ENCODE measurements at places on chromosomes 1 and 21.

DNA sequence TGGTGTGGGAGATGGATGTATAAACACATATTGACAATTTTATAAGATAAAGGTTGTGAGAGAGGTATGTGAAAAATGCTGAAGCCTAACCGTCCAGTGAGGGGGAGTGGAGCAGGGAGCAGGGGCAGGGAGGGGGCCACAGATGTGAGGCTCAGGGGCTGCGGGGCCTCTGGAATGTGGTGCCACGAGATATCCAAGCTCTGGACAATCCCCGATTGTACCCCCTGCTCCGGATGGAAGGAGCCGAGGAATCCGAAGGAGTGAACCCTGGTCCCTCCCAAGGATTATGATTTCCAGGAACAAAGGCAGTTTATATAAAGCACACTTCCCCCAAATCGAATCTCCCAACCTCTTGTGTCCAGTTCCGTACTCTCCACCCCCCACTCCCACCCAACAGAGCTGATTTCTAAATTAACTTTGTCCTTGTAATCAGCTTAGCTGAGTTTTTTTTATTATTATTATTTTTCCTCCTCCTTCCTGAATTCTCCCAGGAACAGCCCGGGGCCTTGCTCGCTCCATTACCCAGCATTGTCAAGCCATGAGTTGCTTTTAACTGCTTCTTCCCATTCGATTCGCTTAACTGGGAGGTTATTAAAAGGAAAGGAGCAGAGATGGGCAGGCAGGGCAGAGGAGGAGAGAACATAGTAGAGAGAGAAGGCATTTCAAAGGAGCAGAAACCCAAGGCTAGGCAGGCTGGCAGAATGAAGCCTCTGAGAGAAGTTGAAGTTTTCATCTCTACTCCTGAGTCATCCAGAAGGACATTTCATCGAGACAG, 9.4 kb downstream of the KIRREL1 start:
- DNase-seq, result no peak

DNA sequence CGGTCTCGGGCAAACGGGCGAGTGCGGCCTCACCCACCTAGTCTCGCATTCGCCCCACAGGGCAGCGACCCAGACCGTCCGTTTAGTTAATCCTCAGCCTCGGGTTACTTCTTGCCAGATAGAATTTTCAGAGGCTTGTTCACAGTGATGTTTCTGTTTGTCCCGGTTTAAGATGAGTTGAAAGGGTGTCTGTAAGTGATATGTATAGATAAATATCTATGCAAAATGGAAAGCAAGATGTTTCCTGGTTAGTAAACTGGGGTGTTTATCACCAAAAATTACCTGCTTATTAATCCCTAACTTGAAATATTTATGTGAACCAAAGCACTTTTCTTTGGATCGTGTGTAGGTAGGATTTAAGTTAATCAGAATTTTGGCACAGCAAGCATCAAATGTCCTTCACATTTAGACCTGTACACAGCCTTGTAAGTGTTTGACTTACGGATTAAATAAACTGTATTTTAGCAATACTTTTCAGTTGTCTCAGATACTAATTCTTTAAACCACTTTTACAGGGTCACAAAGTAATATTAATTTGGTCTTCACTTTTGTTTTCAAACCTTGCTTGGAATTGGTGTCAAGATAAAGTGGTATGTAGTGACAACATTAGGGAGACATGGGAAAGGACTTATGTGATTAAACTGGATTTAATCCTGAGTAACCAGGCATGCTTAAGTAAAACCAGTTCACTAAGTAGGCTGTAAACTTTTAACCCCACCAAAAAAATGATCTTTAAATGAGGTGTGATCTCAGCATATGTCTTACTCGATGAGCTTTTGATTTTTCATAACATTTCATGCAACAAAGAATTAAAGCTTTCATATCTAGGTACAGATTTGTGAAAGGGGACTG, 914 bp downstream of the ZNF326 start:
- peak; percentile 11 for DNase-seq

GRCh38 chr1:12096615-12097014, 33.5 kb downstream of the TNFRSF8 start:
- DNase-seq, result no peak

DNA sequence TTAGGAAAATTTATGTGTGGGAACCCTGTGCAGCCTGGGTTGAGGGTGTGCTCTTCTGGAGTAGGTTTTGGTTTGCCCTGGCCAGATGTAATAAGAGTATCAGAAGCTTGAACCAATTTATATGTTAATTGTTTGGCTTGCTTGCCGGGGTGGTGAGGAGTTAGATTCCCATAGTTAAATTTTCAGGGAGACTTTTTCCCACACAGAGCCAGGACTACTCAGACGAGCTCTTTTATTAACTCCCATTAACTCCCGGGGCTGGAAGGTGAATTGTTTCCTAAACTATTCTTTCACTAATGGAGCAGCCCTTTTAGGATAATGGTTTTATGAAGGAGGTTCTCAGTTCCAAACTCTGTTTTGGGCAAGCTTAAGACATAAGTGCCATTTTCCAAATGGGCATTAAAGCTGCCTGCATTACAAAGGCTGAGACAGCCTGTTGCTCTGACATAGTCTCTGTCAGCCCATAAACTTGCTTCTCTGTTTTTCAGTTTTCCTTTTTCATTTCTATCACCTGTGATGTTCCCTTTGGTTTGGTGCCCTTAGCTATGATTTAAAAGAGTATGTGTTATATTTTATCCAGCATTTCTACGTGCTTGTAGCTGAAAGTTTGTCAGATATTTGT, 18.0 kb upstream of the RAB3GAP2 start:
- DNase-seq, result no peak

DNA sequence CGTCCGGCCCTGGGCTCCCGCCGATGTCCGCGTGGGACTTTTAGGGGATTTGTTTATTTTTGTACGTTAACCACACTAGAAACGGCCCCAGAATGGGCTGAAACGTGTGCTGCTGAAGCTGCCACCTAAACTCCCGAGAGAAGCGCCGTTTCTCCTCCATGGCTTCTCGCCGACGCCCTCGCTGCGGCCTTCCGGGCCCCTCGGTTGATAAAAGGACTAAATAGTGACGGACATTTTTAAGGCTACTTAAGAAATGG, 678 bp upstream of the PTTG1IP start:
- DNase-seq, result no peak

GRCh38 chr1:196309386-196309785, 298.9 kb downstream of the KCNT2 start:
- peak; percentile 11 for DNase-seq

DNA sequence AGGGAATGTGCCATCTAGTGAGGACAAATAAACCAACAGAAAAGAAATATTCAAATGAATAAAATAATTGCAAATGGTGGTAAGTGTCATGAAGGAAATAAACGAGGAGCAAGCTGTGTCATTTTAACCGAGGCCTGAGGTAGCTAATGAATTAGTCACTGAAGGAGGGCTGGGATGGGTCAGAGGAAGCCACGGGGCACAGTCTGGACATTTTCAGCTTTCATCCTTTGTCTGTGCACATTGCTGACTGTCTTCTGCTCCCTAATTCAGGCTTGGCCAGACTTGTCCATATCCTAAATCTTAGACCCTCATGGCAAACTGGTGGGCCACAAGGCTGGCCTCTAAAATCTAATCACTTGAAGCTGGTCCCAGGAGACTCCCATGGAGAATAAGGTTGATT, 138.4 kb downstream of the RHOU start:
- no peak for DNase-seq
